ENCODE measurements at places on chromosomes 5 and 9.

GRCh38 chr5:41893074-41893851 is 10.9 kb upstream of the RIMOC1 start:
- no peak for DNase-seq

DNA sequence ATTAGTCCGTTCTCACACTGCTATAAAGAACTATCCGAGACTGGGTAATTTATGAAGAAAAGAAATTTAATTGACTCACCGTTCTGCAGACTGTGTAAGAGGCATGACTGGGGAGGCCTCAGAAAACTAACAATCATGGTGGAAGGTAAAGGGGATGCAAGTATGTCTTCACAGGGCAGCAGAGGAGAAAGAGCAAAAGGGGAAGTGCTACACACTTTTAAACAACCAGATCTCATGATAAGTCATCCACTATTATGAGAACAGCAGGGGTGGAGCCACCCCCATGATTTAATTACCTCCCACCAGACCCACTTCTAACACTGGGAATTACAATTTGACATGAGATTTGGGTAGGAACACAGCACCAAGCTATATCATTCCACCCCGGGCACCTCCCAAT is 26.6 kb downstream of the FST start:
- DNase-seq, result no peak

- DNase-seq, result peak; percentile 67
These were observed 44.4 kb downstream of the SLC12A7 start for GRCh38 chr5:1067141-1068121.

- no peak for DNase-seq
These were observed 291.5 kb downstream of the ZSWIM6 start for GRCh38 chr5:61623401-61624069.

DNA sequence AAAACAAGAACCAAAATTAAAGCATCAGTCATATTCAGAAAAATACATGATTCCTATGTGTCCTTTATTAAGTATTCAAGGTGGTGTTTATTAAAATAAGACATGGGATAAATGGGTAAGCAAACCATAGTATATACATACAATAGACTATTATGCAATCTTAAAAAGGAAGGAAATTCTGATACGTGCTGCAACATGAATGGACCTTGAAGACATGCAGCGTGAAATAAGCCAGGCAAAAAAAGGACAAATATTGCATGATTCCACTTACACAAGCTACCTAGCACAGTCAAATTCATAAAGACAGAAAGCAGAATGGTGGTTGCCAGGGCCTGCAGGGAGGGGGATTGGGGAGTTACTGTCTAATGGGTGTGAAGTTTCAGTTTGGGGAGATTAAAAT is 127.7 kb downstream of the DMAC1 start:
- DNase-seq, result no peak

DNA sequence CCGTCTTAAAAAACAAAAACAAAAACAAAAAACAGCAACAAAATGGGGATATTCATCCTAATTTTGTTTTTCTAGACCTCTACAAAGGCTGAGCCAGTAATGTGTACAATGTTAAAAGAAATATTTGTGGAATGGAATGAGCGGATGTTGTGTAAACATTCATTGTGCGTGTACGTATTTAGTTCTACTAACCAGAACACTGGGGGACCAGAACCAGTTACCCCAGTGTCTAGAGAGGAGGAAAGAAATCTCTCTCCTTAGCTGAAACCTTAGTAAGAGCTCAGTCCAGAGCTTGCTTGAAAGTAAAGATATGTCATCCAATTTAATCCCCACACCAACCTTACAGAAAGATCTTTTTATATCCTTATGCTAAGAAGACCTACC is 106.7 kb upstream of the CPEB4 start:
- DNase-seq, result no peak

GRCh38 chr5:18023275-18023674 is 389.0 kb downstream of the TAF11L14 start:
- no peak for DNase-seq

DNA sequence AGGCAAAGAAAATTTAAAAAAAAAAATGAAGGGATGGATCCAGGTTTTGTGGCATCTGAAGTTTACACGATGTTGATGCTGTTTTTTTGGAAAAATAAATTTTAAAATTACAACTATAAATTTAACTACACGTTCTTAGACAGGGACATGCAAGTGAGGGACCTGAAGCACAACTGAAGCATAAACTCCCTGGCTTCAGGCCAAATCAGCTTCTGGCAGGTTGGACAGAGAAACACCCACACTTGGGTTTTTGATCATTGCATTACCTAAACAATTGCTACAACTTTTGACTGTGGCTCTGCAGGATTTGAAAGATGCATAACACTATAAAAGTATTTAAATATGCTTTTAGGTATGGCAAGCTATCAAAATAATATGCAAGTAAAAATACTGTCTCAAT is 1318.3 kb upstream of the DMAC1 start:
- DNase-seq, result no peak

GRCh38 chr9:16516891-16517290 is 353.6 kb downstream of the BNC2 start:
- DNase-seq, result no peak

- peak; percentile 81 for DNase-seq
These were observed 35.2 kb upstream of the GLDC start for GRCh38 chr9:6680797-6681146.

GRCh38 chr5:126410623-126411022 is 12.6 kb upstream of the GRAMD2B start:
- DNase-seq, result no peak

DNA sequence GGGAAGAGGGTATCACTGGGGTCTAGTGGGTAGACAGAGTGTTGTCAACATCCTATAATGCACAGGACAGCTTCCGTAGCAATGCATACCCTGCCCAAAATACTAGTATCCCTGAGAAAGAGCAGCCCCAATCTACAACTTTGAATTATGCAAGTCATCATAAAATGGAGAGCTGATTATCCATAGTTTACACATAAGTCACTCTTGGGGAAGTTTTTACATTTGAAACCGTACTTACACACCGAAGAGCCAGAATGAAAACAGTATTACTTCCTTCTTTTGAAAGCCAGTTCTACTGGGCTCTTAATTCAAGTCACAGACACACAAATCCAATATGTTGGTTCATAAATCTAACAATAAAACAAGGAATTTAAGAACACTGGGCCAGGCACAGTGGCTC is 21.6 kb downstream of the RNF145 start:
- no peak for DNase-seq

DNA sequence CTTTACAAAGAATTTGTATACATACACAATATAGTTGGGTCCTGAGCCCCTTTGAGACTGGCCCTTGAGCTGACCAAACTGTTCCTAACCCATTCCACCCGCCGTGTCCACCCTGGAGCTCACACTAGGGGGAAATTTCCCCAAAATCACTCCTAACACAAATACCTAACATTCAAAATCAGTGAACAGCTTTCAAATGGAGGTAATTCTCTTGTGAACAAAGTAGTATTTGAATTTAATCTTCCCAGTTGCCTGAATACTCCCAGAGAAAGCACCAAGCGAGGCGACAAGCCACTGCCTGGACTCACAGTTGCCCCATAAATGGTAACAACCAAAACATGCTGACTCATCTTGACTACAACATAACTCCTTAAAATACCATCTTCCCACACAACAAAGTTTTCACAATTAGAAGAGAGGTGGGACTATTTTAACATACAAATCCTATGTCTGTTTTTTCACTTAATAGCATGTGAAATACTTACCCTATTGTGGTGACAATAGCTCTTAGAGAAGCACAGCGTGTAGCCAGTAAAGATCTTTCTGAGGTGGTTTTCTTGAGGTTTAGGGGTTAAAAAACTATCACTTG is 31.7 kb upstream of the SCAMP1 start:
- DNase-seq, result no peak

GRCh38 chr5:78320401-78320800 is 25.9 kb upstream of the AP3B1 start:
- no peak for DNase-seq

DNA sequence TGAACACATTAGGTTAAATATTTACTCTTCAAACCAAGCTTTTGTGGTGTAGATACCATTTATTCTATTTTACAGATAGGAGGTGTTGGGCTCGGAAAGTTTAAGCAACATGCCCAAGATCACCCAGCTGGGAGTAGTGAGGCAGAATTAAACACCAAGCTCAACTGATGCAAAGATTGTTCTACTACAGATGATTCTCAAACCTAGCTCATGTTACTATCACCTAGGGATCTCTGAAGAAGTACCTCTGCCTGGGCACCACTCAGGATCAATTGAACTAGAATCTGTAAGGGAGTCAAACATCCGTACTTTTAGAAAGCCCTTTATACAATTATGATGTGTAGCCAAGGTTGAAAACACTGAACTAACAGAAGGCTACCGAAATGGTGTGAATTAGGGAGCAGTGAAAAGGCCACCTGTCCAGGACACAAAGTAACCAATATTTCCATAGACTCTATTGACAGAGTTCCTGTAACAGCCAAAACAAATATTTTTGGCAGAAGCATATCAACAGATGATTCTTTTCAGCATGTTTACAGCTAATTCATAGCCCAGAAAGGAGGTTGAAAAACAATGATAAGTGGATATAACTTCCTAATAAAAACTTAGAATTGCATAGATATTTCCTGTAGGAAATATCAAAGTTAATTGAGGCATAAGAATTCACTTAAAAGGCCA is 158.5 kb upstream of the PTGER4 start:
- DNase-seq, result no peak

GRCh38 chr5:159459951-159460538 is 129.8 kb upstream of the IL12B start:
- DNase-seq, result no peak

GRCh38 chr5:33167541-33167940 is 273.2 kb upstream of the TARS1 start:
- no peak for DNase-seq

DNA sequence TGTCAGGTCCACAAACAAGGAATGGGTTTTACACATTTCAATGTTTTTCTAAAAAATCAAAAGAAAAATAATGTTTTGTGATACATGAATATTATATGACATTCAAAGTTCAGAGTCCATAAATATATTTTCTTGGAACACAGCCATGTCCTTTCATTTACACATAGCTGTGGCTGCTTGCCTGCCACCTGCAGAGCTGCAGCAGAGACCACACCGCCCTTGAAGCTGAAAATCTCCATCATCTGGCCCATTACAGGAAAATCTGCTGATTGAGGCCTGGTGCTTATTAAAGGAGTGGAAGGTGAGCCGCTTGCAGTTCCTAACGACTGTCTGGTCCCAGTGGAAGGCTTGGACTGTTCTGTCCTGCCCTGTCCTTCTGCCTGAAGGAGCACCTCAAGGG is 232.6 kb upstream of the ADAMTS16 start:
- no peak for DNase-seq

DNA sequence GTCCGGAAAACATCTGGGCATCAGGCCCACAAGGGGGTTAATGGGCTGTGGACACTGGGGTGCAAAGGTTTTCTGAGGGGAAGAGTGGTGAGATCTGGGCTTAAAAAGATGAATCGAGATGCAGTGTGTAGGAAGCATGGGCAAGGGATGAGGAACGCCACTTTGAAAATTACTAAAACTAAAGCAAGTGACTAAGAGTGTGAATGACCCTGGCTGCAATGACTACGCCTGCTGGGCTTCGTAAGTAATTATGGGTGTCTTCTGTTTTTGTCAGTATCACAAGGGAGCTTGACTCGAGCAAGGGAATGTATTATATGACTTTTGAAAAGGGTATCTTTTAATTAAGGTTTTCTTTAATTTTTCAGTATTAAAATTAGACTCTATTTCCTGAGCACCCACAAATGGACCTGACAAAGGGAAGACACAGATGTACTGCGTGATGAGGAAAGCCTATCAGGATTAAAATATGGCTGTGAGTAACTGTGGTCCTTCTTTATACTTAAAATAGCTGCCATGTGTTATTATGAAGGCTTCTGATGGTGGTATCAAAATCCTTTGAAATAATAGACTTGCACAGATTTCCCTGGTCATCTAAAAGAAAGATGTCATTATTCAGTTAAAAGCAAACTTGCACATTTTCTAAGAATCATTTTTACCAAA is 4.2 kb downstream of the CTXN3 start:
- no peak for DNase-seq

DNA sequence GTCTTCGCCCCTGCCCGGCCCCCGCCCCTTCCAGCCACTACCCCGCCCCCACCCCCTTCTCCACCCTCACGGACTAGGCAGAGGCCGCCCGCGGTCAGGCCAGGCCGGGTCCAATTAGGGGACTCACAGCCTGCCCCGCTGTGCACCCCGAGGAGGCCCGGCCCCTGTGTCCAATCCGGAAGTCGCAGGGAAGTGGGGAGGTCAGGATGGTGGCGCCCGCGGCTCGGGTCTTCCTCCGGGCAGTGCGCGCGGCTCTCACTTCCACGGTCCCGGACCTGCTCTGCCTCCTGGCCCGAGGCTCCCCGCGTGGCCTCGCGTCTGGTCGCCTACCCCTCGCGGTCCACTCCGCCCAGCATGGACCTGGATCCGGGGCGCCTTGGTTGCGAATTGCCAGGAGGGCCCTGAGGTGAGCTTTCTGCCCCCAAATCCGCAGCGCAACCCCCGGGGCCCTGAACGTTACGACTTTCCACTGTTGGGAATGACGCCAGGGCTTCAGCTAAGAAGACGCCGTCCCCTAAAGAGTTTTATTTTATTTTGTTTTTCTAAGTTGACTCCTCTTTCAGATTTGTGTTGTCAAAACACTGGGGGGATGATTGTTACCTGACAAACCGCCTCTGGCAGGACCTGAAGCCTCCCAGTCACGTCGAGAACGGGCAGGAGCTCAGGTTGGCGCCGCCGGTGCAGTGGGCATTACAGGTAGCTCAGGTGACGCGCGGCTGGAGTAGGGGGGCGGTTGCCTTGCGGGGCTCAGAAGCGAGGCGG is 763 bp upstream of the IRX2 start:
- DNase-seq, result peak; percentile 49

DNA sequence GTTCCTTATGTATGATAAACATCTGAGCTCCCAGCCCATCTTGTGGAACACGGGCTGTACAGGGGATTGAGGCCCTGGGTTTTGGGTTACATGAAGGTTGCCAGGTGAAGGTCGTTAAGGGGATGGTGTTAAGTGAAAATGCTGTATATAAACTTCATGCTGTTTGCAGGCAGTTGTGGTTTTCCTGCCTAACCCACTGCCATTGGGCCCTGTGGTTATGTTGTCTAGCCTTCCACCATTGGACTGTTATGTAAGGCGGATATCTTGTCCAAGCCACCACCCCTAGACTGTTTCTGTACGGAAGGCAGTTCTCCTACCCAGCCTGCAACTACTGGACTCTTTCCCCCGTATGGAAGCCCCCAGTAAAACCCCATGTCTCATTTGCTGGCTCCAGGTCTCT is 246.1 kb downstream of the KIF4B start:
- DNase-seq, result no peak

DNA sequence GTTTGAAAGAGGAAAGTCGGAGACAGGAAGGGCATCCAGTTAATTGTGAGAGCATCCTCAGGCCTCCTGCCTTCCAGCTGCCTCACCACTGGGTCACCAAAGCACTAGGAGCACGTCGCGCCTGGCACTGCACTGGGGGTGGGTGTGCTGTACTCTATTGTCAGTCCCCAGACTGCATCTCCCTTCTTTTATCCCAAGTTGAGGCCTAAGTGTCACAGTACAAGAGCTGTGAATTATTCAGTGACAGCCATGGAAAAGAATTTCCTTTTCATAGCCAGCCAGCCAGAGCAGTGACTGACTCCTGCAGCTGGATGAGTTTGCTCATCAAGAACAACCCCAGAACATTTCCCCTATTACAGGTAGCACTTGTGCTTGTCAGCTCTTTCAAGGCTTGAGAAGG is 16.3 kb downstream of the CLTA start:
- DNase-seq, result no peak

Data from Right ventricle myocardium superior (tissue), 1 donor.